H4 (cell line): ENCODE measurements at places on chromosomes 5 and 9. TPM values are rescaled to one million over a fixed set of nuclear protein-coding genes. Genes with fewer than 3 reads are reported as not detected.

- DNase-seq = peak; percentile 99
Observed at GRCh38 chr9:113578882-113579282, 115.4 kb downstream of the RGS3 start.

Gene KIF20A
- 130 and 131 TPM in 2 replicates for total RNA-seq

Gene AK6
- total RNA-seq = 27.3 and 37.3 TPM in 2 replicates

DNA sequence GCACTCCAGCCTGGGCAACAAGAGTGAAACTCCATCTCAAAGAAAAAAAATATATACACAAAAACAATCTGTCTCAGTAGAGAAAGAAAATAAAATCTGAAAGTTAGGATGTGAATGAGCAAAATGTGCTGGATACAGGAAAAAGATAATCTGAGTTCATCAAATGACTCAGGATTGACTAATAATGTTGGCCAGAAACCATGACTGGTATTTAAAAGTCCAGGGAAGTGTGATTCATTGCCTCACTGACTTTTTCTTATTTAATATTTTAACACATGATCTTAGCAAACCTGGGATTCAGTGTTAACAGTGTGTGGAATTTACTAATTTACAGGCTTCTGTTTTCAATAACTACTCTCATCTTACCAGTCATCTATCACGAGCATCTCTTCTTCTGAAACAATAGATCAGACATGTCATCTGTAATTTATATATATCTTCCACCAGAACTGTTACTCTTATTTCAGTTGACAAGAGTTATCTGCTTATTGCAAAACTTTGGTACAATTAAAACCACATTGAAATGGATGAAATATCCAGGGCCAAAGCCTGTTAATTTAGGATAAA, 256.7 kb downstream of the CDH12 start:
- DNase-seq = peak; percentile 66
